ENCODE measurements at places on chromosomes 4 and X.

DNA sequence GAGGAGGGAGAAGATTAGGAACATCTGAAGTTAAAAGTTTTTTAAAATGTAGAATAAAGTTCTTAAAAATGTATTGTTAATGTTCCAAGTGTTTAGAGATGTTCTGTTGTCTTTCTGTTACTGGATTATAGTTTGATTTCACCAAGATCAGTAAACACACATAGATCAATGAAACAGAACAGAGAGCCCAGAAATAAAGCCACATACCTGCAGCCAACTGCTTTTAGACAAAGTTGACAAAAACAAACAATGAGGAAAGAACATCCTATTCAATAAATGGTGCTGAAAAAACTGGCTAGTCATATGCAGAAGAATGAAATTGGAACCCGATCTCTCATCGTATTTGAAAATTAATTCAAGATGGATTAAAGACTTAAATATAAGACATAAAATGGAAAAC is 966.3 kb upstream of the POU3F4 start:
- H3K4me3 ChIP-seq, result no peak overlapping the region
- DNase-seq, result no peak
- no peaks in the 10 kb centered on the region for H3K36me3 ChIP-seq
- H3K4me1 ChIP-seq, result no peaks in the 10 kb centered on the region

GRCh38 chr4:146643812-146644401 is 5.2 kb downstream of the POU4F2 start:
- no peaks in the 10 kb centered on the region for H3K4me1 ChIP-seq
- H3K27me3 ChIP-seq, result peaks cover 97% of the 10 kb centered on the region
- no peak overlapping the region for H3K4me3 ChIP-seq
- peak; percentile 47 for DNase-seq

DNA sequence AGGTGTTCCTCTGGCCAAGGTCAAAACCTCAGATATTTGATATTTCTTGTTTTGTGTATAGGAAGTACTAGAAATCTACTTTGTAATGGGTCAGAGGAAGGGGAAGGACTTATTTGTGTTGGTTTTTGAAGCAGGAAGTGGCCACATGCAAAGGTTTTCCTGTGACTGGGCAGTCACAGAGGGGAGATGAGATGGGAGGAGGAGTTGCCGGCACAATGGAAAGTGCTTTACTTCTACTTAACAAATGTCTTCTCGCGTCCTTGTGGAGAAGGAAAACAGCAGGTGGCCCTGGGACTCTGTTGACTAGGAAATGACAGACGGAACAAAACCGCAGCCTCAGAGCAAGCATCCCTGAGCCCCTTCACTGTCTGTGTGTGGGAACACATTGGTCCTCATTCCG is 46.6 kb downstream of the SHROOM2 start:
- DNase-seq, result no peak
- H3K27me3 ChIP-seq, result no peaks in the 10 kb centered on the region
- H3K36me3 ChIP-seq, result no peaks in the 10 kb centered on the region
- no peak overlapping the region for H3K4me3 ChIP-seq
- H3K27ac ChIP-seq, result no peak overlapping the region

DNA sequence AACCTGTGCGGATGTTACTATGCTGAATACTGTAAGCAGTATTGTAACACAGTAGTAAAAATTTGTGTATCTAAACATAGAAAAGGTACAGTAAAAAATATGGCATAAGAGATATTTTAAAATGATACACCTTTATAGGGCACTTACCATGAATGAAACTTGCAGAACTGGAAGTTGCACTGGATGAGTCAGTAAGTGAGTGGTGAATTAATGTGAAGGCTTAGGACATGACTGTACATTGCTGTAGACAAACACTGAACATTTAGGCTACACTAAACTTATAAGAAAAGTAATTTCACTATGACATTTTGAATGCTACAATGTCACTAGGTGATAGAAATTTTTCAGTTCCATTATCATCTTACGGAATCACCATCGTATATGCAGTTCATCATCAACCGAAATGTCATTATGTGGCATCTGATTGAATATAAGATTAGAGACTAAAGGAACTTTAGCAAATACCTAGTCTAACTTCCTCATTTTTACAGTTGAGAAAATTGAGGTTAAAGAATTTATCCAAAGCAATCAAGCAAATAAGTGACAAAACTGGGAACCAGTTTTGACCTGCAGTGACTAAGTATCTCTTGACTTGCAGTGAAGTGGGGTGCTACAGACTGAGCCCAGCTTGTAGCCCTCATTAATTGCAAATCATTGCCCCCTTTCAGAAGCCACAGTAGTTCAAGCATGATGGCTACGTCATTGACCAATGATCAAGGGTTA is 55.3 kb downstream of the EGF start:
- H3K36me3 ChIP-seq, result no peaks in the 10 kb centered on the region
- H3K27ac ChIP-seq, result no peak overlapping the region
- H3K27me3 ChIP-seq, result no peaks in the 10 kb centered on the region
- DNase-seq, result no peak
- no peaks in the 10 kb centered on the region for H3K4me1 ChIP-seq

DNA sequence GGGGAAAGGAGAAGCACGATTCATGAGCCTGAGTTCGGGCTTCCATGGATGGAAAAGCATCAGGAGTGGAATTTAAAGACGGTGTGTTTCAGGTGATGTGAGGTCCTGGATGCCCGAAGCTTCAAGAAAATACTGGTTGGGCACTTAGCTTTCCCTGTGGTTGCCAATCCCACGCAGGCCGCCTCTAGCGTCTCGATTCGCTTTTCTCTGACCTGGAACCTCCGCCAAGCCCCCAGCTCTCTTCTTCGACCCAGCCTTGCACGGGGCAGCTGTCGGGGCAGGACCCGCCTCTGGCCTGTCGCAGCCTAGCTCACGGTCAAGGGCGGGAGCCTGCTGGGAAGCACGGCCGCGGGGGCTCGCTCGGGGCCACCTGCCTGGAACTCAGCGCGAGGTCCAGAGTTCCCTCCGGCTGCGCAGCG is 308 bp upstream of the TLR2 start:
- H3K36me3 ChIP-seq, result no peaks in the 10 kb centered on the region
- peaks cover 8% of the 10 kb centered on the region for H3K27me3 ChIP-seq
- no peak for DNase-seq
- H3K4me1 ChIP-seq, result no peaks in the 10 kb centered on the region

- DNase-seq, result no peak
- no peak overlapping the region for H3K4me3 ChIP-seq
- H3K27me3 ChIP-seq, result no peaks in the 10 kb centered on the region
- no peak overlapping the region for H3K27ac ChIP-seq
- H3K4me1 ChIP-seq, result no peaks in the 10 kb centered on the region
These were observed 197.2 kb upstream of the ZFP42 start for GRCh38 chr4:187798385-187798784.

GRCh38 chr4:174613979-174614378 is 91.7 kb upstream of the HPGD start:
- no peak for DNase-seq
- no peaks in the 10 kb centered on the region for H3K27me3 ChIP-seq
- H3K4me3 ChIP-seq, result no peak overlapping the region
- no peak overlapping the region for H3K27ac ChIP-seq

DNA sequence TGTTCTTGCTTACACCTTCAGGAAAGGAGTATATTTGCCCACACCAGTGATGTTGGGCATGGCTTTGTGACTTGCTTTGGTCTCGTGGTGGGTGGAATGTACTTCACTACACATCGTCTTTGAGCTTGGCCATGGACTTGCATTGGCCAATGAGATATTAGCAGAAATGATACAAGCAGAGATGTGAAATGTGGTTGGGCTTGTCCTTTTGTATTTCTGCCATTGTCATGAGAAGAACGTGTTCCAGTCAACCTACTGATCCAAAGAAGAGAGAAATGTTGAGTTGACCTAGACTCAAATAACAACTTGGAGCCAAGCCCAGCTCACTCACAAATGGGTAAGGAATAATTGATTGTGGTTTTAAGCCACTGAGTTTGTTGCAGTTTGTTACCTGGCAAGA is 138.4 kb upstream of the ARX start:
- no peak for DNase-seq
- H3K36me3 ChIP-seq, result no peaks in the 10 kb centered on the region

GRCh38 chrX:136039485-136039884 is 54.2 kb downstream of the SLC9A6 start:
- H3K4me1 ChIP-seq, result no peaks in the 10 kb centered on the region
- no peak overlapping the region for H3K4me3 ChIP-seq
- H3K27ac ChIP-seq, result no peak overlapping the region
- DNase-seq, result no peak
- H3K27me3 ChIP-seq, result no peaks in the 10 kb centered on the region

GRCh38 chrX:45801554-45801953 is 600.9 kb upstream of the DIPK2B start:
- no peaks in the 10 kb centered on the region for H3K27me3 ChIP-seq
- H3K27ac ChIP-seq, result no peak overlapping the region
- H3K4me1 ChIP-seq, result no peaks in the 10 kb centered on the region

GRCh38 chrX:137742846-137743245 is 176.9 kb downstream of the ZIC3 start:
- H3K4me1 ChIP-seq, result no peaks in the 10 kb centered on the region
- DNase-seq, result no peak
- no peaks in the 10 kb centered on the region for H3K27me3 ChIP-seq
- no peak overlapping the region for H3K27ac ChIP-seq

DNA sequence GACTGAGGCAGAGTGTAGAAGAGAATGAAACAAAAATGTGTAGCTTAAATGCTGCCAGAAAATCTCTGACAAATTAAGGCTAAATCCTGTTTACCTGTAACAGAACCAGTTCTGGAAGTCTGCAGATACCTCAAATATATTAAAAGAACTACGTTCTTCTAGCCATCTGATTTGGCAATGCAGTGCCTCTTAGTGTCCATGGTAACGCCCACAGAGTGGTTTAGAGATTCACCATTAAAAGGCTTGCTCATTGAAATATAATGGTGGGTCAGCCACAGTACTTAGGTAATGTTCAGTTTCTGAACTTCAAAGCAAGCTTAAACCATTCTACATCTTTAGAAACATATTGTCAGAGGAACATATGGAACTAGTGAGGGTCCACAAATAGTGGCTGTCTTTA is 23.2 kb upstream of the LUZP4 start:
- no peaks in the 10 kb centered on the region for H3K36me3 ChIP-seq
- no peak overlapping the region for H3K27ac ChIP-seq
- no peak for DNase-seq
- no peaks in the 10 kb centered on the region for H3K4me1 ChIP-seq

DNA sequence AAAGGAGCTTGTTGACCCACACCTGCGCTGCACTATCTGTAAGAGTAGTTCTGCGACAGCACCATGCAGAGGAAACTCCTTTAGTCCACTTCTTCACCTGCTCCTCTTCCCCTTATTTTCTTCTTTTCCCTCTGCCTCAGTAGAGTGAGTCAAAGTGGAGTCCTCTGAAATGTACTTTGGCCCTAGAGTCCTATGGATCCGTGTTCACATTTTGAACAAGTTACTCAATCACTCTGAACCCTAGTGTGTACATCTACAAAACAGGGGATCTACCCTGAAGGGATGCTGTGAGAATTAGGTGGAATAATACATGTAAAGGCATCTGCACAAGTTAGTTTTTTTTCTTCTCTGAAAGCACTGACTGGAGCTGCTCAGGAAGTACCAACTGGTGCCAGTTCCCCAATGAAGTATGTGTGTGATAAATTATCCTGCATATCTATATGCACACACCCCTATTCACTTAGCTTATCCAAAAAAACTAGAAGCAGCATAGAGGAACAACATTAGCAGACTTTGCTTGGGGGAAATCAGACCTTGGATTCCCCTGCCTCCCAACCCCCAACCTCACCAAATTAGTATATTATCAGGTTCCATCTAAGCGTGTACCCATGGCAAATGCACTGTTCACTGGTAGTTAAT is 118.5 kb upstream of the FAM9C start:
- H3K27ac ChIP-seq, result no peak overlapping the region
- H3K4me3 ChIP-seq, result no peak overlapping the region
- peaks cover 30% of the 10 kb centered on the region for H3K4me1 ChIP-seq
- H3K27me3 ChIP-seq, result no peaks in the 10 kb centered on the region

DNA sequence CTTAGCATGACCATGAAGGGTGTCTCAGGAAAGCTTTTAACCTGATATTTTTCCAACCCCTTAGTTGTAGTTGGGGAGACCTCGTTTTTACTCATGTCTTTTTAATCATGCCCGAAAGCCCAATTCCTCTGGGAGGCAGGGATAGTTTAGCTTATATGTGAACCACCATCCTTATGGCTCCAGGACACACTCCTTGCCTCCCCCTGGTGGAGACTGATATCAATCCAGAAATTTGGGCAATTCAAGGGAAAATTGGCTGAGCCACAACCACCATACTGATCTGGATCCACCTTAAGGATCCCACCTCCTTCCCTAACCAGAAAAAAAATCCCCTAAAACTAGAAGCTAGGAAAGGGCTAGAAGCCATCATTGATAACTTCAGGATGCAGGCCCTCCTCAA is 13.4 kb upstream of the COL25A1 start:
- no peaks in the 10 kb centered on the region for H3K4me1 ChIP-seq
- H3K27ac ChIP-seq, result no peak overlapping the region
- no peak overlapping the region for H3K4me3 ChIP-seq
- H3K36me3 ChIP-seq, result no peaks in the 10 kb centered on the region
- H3K27me3 ChIP-seq, result no peaks in the 10 kb centered on the region
- DNase-seq, result no peak
